ENCODE measurements at places on chromosomes 5 and 9. TPM values are rescaled to one million over a fixed set of nuclear protein-coding genes. Genes with fewer than 3 reads are reported as not detected.
A peak's percentile ranks its signal among the peaks of the same experiment; 100 is the strongest.

- H3K27me3 ChIP-seq: no peaks in the 10 kb centered on the region
- H3K4me1 ChIP-seq: no peaks in the 10 kb centered on the region
- no peak for DNase-seq
- no peak overlapping the region for H3K27ac ChIP-seq
These were observed 203.6 kb downstream of the SNX18 start for GRCh38 chr5:54721116-54721515.

DNA sequence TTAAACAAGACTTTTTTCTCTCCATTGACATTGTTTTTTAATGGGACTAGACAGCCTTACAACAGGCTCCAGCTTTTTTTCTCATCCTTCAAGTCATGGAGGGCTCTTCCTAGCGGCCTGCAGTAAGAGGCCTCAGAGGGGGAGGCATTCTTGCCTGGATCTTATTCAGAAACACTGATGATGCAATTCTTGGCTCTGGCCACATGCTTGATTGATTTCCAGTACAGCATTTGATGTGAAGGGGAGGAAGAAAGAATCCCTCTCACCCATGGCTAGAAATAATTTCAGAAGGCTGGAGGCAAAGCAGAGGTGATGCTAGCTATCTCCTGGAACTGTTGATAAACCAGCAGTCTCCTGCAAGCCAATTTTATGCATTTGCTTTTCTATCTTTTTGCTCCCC is 324.8 kb downstream of the PRELID2 start:
- H3K4me3 ChIP-seq: no peak overlapping the region
- DNase-seq: no peak
- no peaks in the 10 kb centered on the region for H3K36me3 ChIP-seq
- H3K27me3 ChIP-seq: no peaks in the 10 kb centered on the region
- H3K4me1 ChIP-seq: no peaks in the 10 kb centered on the region

DNA sequence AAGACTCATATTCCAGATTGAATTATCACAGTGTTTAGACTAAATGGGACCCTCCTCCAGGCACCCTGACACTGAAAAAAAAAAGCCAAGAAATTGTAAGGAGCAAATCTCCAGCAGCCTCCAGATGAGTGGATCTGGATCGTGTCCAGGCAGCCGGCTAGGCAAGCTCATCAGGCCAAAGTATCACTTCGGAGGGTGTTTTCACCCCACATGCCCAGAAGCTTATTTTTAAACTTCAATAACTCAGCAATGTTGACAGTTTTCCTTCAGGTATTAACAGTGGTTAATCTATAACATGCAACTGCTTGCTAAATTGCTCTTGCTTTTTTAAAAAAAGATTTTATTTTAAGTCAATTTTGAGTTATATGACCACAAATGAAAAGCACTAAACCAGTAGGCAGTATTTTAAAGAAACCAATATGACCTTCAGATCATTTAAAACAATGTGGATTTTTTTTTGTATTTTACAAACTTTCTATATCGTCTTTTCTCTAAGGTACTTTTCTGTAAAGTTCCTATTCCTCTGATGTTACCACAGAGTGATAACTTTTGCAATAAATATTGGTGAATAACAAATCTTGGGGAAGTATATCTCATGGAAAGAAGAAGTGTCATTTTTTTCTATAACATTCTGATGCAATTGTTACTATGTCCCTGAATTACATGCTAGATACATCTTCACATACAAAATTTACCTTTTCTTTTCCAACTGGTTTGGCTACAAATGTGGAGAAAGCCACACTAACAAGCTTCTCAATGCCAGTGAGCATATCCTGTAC is 30.7 kb downstream of the ACOT12 start:
- peak; percentile 14 for DNase-seq
- H3K27me3 ChIP-seq: no peaks in the 10 kb centered on the region
- H3K4me3 ChIP-seq: no peak overlapping the region
- no peak overlapping the region for H3K27ac ChIP-seq

GRCh38 chr9:129309906-129310305 is 131.8 kb upstream of the IER5L start:
- no peaks in the 10 kb centered on the region for H3K4me1 ChIP-seq
- DNase-seq: no peak
- H3K27me3 ChIP-seq: no peaks in the 10 kb centered on the region
- no peak overlapping the region for H3K4me3 ChIP-seq
- H3K36me3 ChIP-seq: no peaks in the 10 kb centered on the region

- H3K4me1 ChIP-seq: peaks cover 50% of the 10 kb centered on the region
- H3K36me3 ChIP-seq: no peaks in the 10 kb centered on the region
- H3K27me3 ChIP-seq: no peaks in the 10 kb centered on the region
- H3K4me3 ChIP-seq: no peak overlapping the region
- no peak for DNase-seq
- H3K27ac ChIP-seq: peak overlapping the region; percentile 88
These were observed 26.5 kb downstream of the WNK2 start for GRCh38 chr9:93210324-93210973.

DNA sequence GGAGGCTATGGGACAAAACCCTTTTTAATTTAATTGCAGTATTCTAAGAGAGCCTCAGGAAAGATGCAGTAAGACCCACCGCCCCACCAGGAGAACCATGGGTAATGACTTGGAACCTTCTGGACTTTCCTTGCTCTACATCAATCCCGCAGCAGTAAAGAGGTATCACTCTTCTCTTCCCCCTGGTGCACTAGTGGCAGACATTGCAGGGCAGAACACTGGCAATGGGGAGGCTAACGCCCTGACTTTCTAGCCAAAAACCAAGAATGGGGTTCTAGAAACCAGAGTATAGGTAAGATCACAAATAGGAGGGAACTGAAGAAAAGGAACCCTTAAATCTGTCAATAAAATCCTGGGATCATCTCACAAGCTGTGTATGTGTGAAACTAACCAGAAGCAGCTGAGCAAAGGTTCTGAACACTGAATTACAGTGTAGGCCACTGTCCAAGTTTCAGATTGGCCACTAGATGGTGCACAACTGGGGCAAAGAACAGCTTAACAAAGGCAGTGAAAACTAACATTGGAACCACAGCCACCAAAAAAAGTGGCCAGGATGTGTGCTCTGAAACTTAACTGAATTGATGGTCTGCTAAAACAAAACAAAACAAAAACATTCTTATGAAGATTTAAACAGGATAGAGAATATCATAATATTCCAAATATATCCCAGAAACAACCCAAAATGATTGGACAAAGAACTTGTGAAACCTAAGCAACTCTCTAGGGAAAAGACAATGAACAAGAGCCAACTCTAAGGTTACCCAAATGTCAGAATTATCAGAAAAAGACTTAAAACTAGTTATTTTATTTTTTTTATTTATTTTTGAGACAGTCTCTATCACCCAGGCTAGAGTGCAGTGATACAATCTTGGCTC is 6.6 kb upstream of the FAM151B start:
- no peaks in the 10 kb centered on the region for H3K27me3 ChIP-seq
- no peak overlapping the region for H3K27ac ChIP-seq
- H3K4me3 ChIP-seq: no peak overlapping the region
- no peaks in the 10 kb centered on the region for H3K4me1 ChIP-seq
- peak; percentile 40 for DNase-seq
- H3K36me3 ChIP-seq: no peaks in the 10 kb centered on the region

DNA sequence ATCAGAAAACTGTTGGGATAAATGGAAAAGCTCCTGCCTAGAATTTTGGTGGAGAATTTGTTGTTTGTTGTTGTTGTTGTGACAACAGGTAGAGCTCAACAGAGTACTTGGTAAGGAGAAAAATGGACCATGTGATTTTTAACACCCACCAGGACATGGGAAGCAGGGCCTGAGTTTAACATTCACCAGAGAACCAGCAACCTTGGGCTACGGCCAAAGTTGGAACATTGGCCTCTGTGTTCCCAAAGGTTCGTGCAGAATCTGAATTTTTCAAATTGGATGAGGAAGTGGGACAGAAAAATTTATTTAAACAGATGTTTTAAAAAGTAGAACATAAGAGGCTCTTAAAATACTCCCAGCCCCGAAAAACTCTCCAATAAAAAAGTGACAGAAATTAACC is 127.0 kb downstream of the GNA14 start:
- no peaks in the 10 kb centered on the region for H3K36me3 ChIP-seq
- DNase-seq: no peak
- H3K4me1 ChIP-seq: peaks cover 19% of the 10 kb centered on the region
- H3K27me3 ChIP-seq: no peaks in the 10 kb centered on the region
- no peak overlapping the region for H3K4me3 ChIP-seq

- peaks cover 22% of the 10 kb centered on the region for H3K4me1 ChIP-seq
- H3K4me3 ChIP-seq: no peak overlapping the region
- H3K36me3 ChIP-seq: no peaks in the 10 kb centered on the region
- H3K27ac ChIP-seq: no peak overlapping the region
These were observed 5.5 kb downstream of the CAMSAP1 start for GRCh38 chr9:135901826-135902225.

DNA sequence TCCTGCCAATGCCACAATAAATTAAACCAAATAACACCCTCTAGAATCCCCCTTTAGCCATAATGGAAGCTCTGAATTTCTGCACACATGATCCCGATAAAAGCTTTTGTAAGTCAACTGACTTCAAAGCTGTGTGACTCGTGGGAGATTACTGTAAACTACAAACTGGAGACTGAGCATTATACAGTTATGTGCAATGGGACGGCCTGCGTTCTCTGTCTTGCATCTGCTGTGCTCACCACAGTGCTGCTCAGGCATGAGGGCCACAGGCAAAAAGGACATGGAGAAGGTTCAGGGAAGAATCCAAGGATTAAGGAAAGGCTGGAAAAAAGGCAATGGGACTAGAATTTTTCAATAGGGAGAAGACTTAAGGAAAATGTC is 184.2 kb downstream of the FANCC start:
- no peaks in the 10 kb centered on the region for H3K27me3 ChIP-seq
- H3K4me1 ChIP-seq: peaks cover 43% of the 10 kb centered on the region
- H3K4me3 ChIP-seq: no peak overlapping the region
- H3K36me3 ChIP-seq: no peaks in the 10 kb centered on the region

- H3K27ac ChIP-seq: no peak overlapping the region
- no peaks in the 10 kb centered on the region for H3K27me3 ChIP-seq
- no peaks in the 10 kb centered on the region for H3K36me3 ChIP-seq
- no peak for DNase-seq
- H3K4me3 ChIP-seq: no peak overlapping the region
These were observed 10.5 kb downstream of the SLC2A8 start for GRCh38 chr9:127407492-127407843.

GRCh38 chr9:35700031-35700430 is 10.3 kb upstream of the TPM2 start:
- H3K27me3 ChIP-seq: no peaks in the 10 kb centered on the region
- no peak overlapping the region for H3K27ac ChIP-seq
- DNase-seq: no peak
- H3K36me3 ChIP-seq: peaks cover 69% of the 10 kb centered on the region
- no peaks in the 10 kb centered on the region for H3K4me1 ChIP-seq

- no peak for DNase-seq
- no peaks in the 10 kb centered on the region for H3K36me3 ChIP-seq
- H3K27ac ChIP-seq: no peak overlapping the region
- H3K4me3 ChIP-seq: no peak overlapping the region
These were observed 32.7 kb downstream of the DMGDH start for GRCh38 chr5:79036769-79037168.

GRCh38 chr9:15299374-15299939 is 7.6 kb downstream of the TTC39B start:
- no peak for DNase-seq
- H3K4me3 ChIP-seq: no peak overlapping the region
- peaks cover 19% of the 10 kb centered on the region for H3K4me1 ChIP-seq
- H3K27ac ChIP-seq: peak overlapping the region; percentile 51

DNA sequence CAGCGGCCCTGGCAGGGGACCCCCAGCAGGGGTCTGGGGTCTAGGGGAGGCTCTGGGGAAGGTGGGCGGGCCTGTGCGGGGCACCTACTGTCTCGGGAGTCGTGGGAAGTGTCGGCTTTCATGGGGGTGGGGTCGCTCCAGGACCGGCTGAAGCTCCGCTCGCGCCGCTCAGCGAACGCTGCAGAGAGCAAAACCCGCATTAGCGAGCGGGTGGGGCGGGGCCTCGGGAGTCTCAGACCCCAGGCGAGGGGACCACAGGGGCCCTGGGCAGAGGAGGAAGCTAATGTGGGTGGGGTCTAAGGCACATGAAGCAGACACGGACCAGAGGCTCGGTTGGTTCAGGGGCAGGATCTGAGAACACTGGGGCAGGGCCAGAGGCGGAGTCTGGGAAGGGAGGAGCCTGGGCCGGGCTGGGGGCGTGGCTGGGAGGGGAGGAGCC is 5.5 kb downstream of the NSMF start:
- no peaks in the 10 kb centered on the region for H3K27me3 ChIP-seq
- H3K27ac ChIP-seq: no peak overlapping the region
- DNase-seq: peak; percentile 85
- H3K36me3 ChIP-seq: no peaks in the 10 kb centered on the region

DNA sequence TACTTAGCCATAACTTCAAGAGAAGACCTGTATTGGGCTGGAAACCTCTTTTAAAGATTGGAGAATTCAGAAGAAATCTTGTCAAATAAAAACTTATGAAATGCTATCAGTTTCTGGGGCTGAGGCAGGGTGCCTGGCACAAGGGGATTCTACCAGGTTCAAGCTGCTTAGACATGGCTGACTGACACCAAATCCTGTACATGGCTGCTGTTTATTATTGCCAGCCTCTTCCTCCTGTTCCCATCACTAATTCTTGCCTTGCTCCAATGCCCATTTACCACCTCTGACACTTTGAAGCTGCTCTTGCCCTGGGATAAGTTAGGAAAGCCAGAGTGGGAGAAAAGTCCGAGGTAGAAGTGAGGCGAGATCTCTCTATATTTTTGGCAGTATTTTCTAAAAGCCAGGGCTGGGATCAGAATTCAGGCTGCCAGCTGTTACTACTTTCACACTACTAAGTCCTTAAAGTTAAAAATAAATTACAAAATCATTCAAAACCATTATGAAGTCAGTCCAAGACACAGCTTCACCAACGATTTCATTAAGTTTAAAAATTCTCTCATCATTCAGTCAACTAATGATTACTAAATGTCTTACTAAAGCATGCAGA is 66.3 kb upstream of the TNFAIP8 start:
- no peaks in the 10 kb centered on the region for H3K27me3 ChIP-seq
- H3K4me3 ChIP-seq: no peak overlapping the region
- H3K36me3 ChIP-seq: no peaks in the 10 kb centered on the region
- H3K4me1 ChIP-seq: peaks cover 43% of the 10 kb centered on the region

GRCh38 chr9:38284039-38284575 is 108.4 kb upstream of the ALDH1B1 start:
- DNase-seq: no peak
- no peaks in the 10 kb centered on the region for H3K36me3 ChIP-seq
- H3K27me3 ChIP-seq: no peaks in the 10 kb centered on the region

- no peak for DNase-seq
- no peak overlapping the region for H3K4me3 ChIP-seq
- H3K27ac ChIP-seq: no peak overlapping the region
- H3K4me1 ChIP-seq: no peaks in the 10 kb centered on the region
- H3K36me3 ChIP-seq: no peaks in the 10 kb centered on the region
These were observed 121.0 kb downstream of the NREP start for GRCh38 chr5:111635916-111636570.

KIF24 gene
- 0.82 TPM for total RNA-seq

GABRA6 gene
- not detected for total RNA-seq

PCDHA9 gene
- 1.00 TPM for total RNA-seq

PCSK1 gene
- not detected for total RNA-seq

C5orf24 gene
- 38.0 TPM for total RNA-seq

CDH10 gene
- total RNA-seq: not detected

MOB3B gene
- 18.3 TPM for total RNA-seq

IFNA21 gene
- total RNA-seq: not detected

Measured in transverse colon (tissue), 4 donors.